ENCODE measurements at places on chromosomes 12 and 14.

DNA sequence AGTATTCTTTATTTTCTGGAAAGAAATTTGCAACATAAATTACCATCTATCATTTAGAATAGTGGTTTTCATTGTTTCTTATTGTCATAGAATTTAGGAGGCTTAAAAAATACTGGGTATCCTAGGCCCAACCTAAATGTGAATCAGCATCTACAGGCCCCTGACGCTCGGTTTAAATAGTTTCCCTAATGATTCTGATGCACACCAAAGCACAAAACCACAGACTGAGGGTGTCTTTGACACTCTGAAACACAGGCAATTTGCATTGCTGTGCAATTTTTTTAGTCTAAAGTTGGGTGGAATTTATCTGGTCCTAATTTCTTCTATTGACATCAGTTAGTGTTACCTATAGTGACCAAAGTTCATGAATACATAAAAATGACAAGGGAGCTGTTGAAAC is 87.6 kb upstream of the SSTR1 start:
- no peak for DNase-seq

DNA sequence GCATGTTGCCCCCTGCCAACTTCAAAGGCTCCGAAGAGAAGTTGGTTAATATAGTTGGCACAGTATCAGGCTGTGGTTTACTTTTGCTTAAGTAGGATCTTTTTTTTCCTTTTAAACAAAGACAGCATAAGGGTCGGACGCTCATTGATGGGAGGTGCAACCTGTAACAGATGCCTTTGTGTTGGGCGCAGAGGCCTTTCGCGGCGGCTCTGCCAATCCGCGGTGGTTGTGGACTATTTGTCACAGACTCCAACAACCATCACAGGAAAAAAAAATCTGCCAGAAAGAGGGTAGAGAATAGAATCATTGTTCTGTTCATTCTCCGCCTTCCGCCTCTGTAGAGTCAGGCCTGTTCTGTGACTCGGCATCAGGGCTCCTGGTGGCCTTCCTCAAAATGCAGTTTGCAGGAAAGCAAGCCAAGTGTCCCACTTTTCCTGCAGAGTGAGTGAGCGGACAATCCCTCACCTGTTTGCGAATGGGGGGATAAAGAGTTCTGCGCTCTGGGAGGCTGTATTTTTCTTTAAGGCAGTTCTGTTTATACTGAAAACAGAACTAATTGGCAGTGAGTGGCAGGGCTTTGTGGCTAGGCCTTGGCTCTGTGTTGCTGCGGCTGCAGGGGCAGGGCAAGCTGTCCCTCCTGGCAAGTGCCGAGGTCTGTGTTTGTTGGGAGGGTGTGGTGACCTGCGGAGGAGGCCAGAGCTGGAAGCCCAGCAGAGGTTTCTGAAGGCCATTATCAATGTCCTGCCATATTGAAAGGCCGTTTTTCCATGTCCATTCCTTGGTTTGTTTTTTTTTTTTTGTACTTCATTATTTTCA is 83.0 kb upstream of the PIWIL1 start:
- no peak for DNase-seq

DNA sequence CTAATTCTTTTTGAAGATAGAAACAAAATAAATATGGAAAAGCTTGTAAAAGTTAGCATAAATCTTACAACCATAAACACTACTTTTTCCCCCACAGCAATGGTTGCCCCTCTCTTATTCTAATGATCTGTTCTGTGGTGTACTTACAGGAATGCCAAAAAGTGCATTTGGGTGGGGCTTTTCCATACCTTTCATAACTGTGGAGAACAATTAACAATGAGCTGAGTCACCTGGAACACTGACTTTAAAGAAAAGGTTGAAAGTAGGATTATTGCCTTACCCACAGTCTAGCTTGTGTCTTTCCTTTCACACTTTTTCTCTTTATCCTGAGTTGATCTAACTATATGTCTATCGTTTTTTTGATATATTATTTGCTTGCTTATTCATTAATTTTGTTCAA is 86.9 kb downstream of the TPH2 start:
- no peak for DNase-seq

DNA sequence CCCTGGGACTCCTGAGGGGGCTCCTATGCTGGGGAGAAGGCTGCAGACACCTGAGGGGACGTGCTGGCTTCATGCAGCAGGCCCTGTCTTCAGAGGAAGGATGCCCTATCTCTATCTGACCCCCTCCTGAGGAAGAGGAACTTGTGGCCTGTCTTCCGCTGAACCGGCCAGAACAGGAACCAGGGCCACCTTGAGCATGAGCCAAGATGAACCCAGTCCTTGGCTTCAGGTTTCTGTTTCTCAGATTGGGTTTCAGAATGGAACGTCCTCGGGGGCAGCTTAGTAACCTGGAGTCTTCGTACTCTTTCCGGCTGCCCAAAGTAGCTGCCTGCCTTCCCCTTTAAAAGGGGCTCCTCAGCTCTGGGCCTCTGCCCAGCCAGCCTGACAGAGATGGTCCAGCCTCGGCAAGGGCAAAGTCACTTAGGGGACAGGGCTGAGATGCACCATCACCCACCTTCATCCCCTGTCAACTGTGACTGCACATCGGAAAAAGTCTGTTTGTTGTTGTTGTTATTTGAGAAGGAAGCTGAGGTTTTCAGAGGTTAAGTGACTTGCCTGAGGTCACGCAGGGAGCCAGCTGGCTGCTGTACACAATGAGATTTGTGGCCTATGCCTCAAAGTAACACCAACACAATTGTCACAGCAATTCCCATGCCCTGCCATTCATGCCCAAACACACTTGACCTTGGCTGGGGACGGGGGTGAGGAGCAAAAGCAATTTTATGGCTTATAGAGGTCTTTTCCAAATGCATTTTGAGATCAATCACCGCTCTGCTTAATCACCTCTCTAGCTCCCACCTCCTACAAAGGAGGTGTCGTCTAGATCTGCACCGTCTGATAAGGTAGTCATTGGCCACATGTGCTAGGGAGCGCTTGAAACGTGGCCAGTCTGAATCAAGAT is 13.4 kb downstream of the ASB2 start:
- no peak for DNase-seq

DNA sequence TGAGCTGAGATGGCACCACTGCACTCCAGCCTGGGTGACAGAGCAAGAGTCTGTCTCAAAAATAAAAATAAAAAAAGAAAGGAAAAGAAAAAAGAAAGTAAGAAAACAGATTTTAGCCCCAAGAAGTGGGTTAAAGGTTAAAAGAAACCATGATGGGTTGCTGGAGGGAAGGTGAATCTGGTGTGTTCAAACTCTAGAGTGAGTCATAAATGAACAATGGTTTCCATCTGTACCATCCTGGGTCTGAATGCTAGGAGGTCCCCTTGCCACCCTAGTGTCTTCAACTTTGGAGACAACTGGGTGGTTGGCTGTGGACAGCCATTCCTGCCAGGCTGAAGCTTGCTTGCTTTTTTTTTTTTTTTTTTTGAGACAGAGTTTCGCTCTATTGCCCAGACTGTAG is 1.6 kb upstream of the RPS26 start:
- DNase-seq: no peak

- no peak for DNase-seq
Measured at GRCh38 chr12:53572134-53572758, 53.9 kb downstream of the ATF7 start.

DNA sequence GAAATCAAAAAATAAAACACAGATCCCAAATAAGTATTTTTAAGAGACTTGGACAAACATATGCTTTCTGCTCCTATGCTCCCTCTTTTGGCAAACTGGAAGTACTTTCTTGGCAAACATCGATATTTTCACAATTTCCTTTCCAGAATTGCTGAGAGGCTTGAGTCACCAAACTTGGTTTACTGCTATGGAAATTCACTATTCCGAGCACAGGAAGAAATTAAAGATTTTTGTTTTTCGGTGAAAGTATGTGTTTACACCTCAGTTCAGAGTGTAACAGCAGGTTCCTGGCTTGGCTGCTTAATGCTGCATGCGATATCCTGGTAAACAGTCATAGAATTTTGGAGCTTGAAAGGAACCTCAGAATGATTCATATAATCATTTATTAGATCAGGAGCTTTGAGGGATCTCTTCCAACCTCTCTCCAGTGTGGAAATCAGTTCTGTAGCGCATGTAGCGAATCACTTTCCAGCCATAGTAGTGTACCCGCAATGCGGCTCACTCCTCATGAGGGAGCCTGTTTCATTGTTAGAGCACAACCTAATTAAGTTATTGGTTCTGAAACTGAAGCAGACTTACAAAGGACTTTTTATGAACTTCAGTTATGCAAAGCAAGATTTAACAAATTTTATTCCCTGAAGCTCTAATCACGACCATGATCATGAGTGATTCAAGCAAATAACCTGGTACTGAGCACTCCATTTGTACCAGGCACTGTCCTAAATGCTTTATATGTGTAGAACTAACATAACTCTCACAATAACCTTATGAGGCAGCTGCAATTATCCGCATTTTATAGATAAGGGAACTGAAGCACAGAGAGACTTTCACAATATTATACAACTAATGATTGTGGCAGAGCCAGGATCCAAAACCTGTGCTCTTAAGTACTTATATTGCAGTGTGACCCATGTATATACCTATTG is 56.4 kb upstream of the ATP2A2 start:
- peak; percentile 94 for DNase-seq

GRCh38 chr12:22802883-22803630 is 178.1 kb downstream of the ETNK1 start:
- peak; percentile 21 for DNase-seq

GRCh38 chr12:26273811-26274210 is 78.4 kb downstream of the SSPN start:
- no peak for DNase-seq

DNA sequence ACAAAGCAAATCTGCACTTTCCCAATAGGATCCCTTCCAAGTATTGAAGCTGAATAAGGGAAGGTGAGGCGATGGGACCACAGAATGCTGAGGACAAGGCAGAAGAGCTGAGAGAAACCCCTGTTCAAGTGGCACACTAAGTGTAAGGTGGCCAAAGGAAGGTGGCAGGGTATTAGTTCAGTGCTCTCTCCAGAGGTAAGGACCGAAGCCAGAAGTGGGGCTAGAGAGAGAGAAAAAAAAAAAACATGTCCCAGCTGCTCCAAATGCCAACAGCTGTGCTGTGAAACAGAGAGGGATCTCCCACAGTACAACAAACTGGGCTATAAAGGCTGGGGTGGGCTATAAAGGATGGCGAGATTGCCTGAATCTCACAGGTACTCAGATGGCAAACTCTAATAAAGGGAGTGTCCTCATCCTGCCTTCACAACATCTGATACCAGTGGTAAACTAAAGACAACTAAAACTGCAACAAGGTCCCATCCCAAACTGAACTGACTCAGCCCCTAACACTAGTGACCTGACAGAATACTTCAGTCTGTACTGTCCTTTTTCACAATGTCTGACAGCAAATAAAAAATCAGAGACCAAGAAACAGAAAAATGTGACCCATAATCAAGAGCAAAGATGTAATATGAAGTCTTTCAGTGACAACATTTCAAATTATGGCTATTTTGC is 47.9 kb downstream of the CDK17 start:
- DNase-seq: no peak

DNA sequence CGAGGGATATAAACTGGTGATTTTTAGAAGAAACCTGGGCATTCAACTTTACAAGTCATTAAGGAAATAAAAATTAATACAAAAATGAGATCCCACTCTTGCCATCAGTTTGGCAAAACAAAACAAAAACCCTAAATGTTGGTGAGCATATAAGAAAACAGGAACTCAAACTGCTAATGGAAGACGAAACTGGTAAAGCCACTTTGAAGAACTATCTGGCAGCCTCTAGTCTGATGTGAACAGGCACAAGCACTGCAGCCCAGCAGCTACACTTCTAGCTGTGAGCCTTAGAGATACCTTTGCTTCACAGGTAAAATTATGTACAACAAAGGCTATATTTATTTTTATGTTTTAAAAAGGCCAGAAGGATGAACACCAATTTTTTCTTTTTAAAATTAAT is 459.6 kb downstream of the ZFP36L1 start:
- no peak for DNase-seq

DNA sequence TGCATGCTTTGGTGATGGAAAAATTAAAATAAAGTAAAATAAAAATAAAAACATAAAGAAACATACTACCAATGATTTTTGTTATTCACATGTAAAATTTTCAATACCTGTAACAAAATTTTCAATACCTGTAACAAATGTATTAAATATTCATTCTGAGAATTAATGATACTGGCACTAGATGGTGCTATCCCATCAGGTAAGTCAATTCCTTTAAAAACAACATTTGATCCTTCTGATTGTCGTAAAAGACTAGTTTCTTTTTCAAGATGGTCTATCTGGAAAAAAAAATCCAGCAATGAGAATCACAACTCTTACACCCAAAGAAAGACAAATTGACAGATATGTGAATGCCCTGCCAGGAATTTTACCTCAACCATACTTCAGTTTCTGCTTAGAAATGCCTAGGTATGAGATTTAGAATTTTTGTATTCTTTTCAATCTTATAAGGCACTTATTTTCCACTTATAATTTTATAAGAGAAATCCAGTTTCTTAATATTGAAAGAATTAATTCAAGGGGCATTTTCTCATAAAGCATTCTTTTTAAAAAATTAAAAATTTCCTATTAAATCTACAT is 30.7 kb downstream of the CEP290 start:
- peak; percentile 71 for DNase-seq

DNA sequence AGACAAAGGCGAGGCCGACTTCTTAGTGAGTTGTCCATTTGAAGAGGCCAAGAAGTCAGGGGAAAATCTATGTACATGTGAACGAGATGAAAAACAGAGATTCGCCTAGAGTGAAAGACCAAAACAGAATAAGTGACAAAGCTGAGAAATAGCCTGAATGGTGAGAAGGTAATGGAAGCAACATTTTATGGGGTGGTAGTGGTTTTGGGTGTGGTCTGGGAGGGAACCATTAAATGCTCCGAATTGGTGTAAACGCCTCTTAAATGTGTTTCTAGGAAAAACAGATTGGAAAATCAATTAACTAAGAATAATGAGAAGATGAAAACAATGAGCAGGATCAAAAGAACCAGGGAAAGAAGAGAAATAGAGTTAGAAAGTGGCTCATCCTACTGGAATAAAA is 83.8 kb upstream of the MANSC4 start:
- DNase-seq: no peak

GRCh38 chr14:89504091-89504490 is 87.1 kb upstream of the FOXN3 start:
- no peak for DNase-seq

DNA sequence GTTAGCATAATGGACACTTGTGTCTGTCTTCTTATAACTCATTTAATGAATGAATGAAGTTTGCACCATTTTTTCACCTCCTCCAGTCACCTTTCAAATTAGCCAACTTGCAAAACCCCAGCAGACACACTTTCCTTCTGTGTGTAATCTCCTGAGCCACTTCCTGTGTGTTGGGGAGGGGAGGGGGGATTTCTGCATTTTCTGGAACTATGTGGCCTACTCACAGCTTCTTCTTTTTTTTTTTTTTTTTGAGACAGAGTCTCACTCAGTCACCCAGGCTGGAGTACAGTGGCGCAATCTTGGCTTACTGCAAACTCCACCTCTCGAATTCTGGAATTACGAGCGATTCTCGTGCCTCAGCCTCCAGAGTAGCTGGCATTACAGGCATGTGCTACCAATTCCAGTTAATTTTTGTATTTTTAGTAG is 4.1 kb upstream of the SERPINA1 start:
- peak; percentile 62 for DNase-seq

- DNase-seq: no peak
Measured at GRCh38 chr14:64730681-64731080, 26.5 kb downstream of the PLEKHG3 start.

All from fibroblast of the aortic adventitia (primary cell).